PC-3 (cell line): ENCODE measurements at places on chromosomes 13 and 19.

- DNase-seq, result no peak
Measured at GRCh38 chr19:3725640-3726310, 17.6 kb downstream of the TJP3 start.

DNA sequence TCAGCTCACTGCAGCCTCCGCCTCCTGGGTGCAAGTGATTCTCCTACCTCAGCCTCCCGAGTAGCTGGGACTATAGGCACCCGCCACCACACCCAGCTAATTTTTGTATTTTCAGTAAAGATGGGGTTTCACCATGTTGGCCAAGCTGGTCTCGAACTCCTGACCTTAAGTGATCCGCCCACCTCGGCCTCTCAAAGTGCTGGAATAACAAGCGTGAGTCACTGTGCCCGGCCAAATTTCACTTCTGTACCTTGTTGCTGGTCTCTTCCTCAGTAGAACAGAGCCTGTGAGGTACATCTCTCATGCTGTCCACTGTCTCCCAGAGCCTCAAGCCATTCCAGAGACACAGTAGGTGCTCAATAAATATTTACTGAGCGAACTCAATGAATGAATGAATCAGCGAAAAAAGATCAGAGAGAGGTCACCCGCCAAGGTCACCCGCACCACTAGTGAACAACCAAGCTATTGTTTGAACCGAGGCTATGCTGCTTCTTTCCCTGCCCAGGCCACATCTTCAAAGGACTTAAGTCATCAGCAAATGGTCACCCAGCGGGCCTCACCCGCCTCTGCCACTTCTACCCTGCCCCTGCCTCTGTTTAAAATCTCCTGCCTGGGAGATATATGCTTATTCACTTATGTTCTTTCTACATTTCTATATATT lies 9.3 kb downstream of the TMEM143 start:
- peak; percentile 68 for DNase-seq

GRCh38 chr19:1655987-1656608 lies 3.7 kb upstream of the TCF3 start:
- DNase-seq, result no peak

- DNase-seq, result peak; percentile 92
Measured at GRCh38 chr19:48872884-48873475, 759 bp downstream of the PPP1R15A start.

GRCh38 chr19:17424743-17425365 lies 5.0 kb downstream of the MVB12A start:
- DNase-seq, result peak; percentile 25

DNA sequence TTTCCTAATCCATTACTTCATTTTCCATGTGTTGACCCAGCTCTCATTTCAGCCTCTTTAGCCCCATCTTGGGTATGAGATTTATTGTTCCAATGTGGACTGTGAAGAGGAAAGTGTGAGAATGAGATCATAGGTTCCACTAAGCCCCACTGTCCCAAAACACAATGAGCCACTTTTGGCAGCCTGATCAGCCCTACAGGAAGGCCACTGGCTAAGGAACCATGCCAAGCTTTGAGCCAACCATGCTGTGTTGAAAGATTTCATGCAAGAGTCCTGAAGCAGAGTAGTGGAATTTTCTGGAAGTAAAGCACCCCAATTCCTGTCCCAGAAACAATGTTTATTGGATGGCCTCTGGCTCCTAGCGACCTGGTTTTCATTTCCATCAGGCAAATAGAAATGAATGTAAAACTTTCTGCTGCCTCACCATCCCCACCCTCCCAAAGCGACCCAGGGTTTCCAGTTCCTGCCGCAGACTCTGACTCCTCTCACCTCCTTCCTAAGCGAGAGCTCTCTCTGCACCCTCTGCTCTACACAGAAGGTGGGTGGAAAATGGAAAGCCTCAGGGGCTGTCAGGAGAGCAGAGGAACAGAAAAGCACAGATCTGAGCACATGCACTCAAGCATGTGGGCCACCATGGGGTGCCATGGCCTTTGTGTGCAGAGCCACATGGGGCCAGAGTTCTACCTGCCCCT lies 73.1 kb downstream of the KCTD12 start:
- DNase-seq, result no peak

- DNase-seq, result no peak
Measured at GRCh38 chr19:16940626-16941025, 51.8 kb downstream of the F2RL3 start.
